ENCODE measurements at places on chromosomes 1 and 21. TPM values are rescaled to one million over a fixed set of nuclear protein-coding genes. Genes with fewer than 3 reads are reported as not detected.

Gene GCSAML
- polyA plus RNA-seq: 0.11 TPM

Gene CDA
- 0.49 TPM for polyA plus RNA-seq

Gene DNAJC28
- 3.5 TPM for polyA plus RNA-seq

Gene S100A3
- 0.67 TPM for polyA plus RNA-seq

Gene GPR25
- not detected for polyA plus RNA-seq

Gene LCE1B
- not detected for polyA plus RNA-seq

Gene GSTM3
- 48.6 TPM for polyA plus RNA-seq

Gene BSND
- polyA plus RNA-seq: not detected

Gene KANK4
- 8.8 TPM for polyA plus RNA-seq

Gene OR10R2
- not detected for polyA plus RNA-seq

Gene MAP10
- 3.0 TPM for polyA plus RNA-seq

GRCh38 chr1:9718006-9718680 is 66.6 kb downstream of the PIK3CD start:
- DNase-seq: no peak

DNA sequence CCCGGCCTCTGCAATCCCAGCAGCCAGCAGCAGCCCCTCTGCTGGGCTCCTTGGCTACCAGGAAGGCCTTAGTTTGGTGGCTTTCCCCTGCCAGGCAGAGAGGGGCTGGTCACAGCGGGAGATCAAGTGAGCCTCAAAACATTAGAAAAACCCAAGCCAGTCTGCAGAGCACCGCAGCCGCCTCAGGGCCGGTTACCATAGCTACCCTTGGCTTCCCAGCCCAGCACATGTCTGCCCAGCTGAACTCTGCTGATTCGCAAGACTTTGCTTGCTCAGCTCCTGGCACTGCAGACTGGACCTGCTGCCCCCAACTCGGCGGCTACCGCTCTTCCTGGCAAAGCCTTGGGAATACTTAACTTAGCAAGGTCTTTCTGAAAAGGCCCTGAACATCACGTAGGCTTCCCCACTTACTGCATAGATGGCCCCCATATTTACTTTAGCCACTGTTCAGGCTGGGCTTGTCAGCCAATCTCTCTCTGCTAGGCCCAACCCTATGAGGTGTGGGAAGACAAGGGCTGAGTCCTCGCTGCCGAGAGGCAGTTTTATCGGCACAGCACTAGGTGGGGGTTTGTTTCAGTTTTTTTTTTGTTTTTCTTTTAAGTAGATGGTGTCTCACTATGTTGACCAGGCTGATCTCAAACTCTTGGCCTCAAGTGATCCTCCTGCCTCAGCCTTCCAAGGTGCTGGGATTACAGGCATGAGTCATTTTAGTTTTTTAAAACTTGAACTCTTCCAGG is 28.6 kb upstream of the PLEKHG5 start:
- DNase-seq: peak; percentile 64

GRCh38 chr1:11524465-11525150 is 45.7 kb downstream of the DISP3 start:
- no peak for DNase-seq

DNA sequence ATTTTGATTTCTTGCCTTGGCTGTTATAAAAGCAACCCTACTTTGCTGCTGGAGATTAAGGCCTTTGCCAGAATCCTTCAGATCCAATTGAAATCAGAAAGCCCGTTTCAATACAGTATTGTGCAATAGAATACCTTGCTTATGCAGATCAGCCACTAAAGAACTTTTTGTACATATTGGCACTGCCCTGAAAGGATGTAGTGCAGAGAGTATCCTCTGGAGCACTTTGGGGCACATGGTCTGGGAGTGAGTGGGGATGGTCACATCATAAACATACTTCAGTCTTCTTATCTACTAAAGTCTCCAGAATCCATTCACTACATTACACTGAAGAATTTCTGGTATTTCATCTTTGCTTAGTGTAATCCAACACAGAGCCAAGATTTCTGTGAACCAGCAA is 189.0 kb downstream of the CENPF start:
- no peak for DNase-seq

DNA sequence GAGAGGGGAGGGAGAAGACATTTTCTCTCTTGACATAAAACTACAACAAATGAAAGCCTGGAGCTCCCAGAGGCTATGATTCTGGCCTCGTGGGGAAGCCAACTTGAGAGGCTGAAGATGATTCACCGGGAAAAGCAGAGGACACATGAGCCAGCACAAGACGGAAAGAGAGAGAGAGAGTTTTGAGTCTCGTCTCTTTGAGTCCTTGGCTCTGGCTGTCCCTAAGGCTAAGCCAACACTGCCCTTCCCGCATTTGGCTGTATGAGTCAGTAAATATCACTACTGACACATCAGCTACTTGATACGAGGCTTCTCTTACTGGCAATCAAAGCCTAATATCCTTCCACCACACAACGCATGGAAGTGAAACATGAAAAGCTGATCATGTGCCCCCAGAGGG is 95.5 kb downstream of the GRIK3 start:
- no peak for DNase-seq

- DNase-seq: no peak
Observed at GRCh38 chr1:204443871-204444581, 32.4 kb upstream of the PPP1R15B start.

- no peak for DNase-seq
Observed at GRCh38 chr1:3306583-3307291, 147.7 kb upstream of the ARHGEF16 start.

DNA sequence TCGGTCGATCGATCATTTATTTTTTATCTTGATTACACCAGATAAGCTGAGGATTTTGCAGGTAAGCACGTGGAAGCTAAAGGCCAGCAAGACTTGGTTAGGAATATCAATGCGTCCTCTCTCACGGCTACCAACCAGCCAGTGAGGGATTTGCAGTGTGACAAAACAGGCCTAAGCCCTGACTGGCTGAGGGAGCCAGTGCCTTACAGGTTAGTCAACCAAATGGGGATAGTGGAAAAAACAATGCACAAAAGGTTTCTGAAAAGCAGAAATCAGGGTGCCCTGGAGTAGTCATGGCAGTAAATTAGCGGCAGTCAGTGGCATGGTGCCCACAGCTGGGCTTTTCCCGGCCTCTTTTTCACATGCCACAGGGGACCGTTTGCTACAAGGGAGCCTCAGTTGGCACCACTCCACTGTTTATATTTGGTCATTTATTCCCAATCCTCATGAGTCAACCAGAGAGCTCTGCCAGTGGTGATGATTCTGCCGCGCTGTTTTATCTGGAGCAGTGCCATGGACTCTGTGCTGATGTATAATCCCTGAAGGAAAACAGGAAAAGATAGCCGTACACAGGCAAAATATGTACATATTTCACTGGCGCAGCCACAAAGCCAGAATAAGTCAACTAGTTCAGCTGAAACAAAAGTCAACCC is 167.6 kb downstream of the RHOU start:
- DNase-seq: peak; percentile 74

- DNase-seq: no peak
Observed at GRCh38 chr1:1121611-1122077, 5.8 kb upstream of the C1orf159 start.

DNA sequence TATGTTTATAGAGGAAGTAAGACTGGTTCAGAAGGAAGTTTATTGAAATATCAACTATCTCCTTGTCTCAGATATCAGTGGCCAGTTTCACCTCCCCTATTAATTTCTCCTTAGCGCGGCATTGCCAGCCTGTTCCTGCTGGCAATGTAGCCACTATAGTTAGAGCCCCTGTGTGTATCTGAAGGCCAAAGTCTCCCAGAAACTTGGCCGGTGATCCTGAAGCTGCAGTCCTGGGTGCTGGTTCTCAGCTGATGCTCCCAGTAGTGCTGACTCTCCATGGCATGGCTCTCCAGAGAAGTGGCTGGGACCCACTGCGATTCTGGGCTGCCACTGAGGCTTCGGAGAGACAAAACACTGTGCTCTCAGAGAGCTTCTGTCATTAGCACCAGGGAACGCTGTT is 59.9 kb downstream of the TNN start:
- no peak for DNase-seq

DNA sequence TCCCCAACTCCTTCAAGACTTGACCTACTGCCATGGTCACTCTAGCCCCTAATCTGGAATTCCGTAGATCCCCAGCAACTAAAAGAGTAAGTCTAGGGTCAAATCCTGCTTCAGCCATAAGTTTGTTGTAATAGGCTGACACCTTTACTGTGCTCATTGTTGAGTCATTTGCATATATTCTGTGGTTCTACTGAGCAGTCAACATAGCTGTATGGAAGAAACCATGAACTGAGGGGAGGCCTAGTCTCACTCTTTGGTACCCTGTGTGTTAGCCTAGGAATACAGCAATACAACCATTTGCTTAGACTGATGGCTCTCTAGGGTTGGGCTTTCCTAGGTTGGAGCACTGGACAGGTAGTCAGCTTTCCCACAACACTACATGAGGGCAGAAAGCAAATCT is 23.6 kb upstream of the SLC35D1 start:
- DNase-seq: no peak

GRCh38 chr21:38250991-38251418 is 5.8 kb upstream of the KCNJ15 start:
- no peak for DNase-seq

- DNase-seq: no peak
Observed at GRCh38 chr1:117605164-117605773, 579 bp upstream of the TENT5C start.

DNA sequence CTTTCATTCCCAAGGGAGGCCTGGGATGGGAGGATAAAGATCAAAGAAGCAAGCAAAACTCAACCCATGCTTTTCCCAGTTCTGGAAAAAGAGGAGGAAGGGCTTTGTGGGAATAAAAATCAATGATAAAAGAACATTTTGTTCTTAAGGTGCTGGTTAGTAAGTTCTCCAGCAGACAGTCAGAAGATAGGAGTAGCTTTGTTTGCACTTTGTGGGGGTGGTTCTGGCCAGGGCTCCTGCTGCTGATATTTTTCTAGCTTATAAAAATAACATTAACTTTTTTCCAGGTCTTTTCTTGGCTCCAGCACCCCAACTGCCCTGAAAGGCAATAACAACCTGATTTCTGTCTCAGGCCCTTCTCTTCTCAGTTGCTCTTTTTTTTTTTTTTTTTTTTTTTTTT is 220.0 kb downstream of the FGGY start:
- DNase-seq: no peak

DNA sequence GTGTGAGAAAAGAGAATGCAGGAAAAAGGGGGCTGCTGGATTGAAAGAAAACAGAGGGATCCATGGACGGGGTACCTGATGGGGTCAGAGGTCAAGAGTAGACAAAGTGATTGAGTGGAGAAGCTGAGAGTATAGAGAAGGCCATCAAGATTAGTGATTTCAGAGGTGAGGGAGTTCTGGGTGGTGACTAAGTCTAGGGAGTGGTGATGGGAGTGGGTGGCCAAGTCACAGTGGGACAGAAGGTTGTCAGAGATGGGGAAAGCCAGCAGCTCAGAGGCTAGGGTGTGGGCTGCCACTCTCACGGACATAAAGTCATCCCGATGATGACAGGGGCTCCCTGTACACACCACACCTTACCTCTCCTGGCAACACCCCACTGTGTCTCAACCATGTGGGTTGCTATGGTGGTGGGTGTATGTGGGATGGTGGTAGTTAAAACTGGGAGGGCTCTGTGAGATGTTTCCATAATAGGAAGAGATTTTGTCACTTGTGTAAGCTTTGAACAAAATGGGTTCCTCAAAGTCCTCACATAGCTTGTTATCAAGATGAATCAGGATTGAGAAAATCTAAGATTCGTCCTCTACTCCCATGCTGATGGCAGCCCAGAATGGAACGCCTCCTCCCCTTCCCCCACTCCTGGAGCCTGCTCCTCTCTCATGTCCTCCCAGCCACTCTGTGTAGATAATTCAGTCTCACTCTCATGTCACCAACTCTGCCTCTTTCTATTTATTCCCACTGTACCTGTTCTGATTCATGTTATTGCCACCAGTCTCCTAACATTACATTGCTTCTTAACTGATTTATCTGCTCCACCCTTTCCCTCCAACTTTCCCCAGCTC is 20.3 kb upstream of the CSF1 start:
- DNase-seq: no peak

DNA sequence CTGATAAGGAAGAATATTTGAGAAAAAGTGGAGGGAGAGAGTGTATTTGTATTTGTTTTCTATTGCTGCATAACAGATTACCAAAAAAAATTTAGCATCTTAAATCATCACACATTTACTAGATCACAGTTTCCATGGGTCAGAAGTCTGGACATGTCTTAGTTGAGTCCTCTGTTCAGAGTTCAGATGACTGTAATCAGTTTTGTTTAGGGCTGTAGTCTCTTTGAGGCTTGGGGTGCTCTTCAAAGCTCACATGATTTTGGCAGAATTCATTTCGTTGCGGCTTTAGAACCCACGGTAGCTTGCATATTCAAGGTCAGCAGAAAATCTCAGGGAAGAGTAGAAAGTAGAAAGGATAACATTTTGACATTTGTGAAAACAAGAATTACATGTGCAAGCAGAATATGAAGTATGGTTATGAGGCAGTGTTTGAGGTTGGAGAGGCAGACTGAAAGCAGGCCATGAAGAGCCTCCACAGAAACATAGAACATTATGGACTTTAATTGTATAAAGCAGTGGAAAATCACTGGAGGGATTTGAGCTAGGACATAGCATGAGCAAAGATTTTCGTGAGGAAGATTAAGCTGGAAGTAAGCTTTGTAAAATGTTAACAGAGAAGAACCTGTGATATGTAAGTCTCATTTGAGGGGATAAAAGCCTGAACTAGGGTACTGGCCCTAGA is 110.6 kb upstream of the GPR52 start:
- no peak for DNase-seq

DNA sequence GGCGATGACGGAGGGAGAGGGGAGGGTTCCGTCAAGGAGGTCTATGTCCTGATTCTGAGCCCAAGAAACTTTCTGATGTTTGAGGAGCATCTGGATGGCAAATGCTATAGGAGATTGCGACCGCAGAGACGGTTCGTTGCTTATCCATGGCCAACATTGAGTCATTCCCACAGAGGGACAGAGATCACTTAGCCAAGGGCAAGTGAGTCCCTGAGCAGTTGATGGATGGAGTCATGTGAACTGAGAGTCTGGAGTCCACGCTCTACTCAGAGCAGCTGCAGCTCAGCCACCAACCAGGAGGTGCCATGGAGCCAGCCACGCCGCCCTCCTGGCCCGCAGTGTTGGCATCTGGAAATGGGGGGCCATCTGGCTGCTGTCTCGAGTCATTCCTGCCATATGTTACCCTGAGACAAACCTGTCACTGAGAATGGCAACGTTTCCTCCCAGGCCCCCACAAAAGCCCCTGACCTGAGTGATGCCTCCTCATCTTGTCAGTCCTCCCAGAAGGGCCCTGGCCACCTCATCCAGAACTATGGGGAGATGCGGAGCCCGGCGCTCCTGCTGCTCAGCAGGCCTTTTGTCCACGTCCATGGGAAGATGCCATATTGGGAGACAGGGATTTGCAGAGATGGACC is 58.6 kb downstream of the ATP5PO start:
- no peak for DNase-seq

GRCh38 chr1:12206792-12207424 is 22.9 kb upstream of the VPS13D start:
- DNase-seq: no peak

GRCh38 chr1:90718411-90719329 is 1.6 kb upstream of the BARHL2 start:
- no peak for DNase-seq
